NCI-H1694 (cell line): ENCODE measurements at places on chromosomes 3 and 15.
A peak's percentile ranks its signal among the peaks of the same experiment; 100 is the strongest.

- DNase-seq, result no peak
Observed at GRCh38 chr15:29252234-29252633, 17.4 kb downstream of the NSMCE3 start.

- DNase-seq, result no peak
Observed at GRCh38 chr15:51825698-51826097, 3.8 kb upstream of the TMOD3 start.

GRCh38 chr3:101813817-101814440 lies 34.9 kb downstream of the NXPE3 start:
- peak; percentile 5 for DNase-seq

DNA sequence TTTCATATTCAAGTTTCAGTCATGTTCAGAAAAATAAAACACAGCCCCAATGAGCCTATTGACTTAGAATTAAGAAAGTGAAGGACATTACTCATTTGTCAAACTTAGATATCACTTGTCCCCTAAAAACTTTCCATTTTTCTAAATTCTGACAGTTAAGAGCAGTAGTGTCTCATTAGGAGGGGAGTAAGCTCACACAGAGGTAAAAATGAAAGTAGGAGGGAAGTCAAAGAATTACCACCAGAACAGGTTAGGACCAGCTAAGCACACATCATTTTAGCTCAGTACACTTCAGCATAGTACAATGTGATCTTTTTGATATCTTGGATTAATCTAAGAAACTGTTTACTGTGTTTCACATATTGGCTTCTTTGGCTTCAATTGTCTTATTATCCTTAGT lies 64.3 kb downstream of the OSTN start:
- DNase-seq, result no peak

DNA sequence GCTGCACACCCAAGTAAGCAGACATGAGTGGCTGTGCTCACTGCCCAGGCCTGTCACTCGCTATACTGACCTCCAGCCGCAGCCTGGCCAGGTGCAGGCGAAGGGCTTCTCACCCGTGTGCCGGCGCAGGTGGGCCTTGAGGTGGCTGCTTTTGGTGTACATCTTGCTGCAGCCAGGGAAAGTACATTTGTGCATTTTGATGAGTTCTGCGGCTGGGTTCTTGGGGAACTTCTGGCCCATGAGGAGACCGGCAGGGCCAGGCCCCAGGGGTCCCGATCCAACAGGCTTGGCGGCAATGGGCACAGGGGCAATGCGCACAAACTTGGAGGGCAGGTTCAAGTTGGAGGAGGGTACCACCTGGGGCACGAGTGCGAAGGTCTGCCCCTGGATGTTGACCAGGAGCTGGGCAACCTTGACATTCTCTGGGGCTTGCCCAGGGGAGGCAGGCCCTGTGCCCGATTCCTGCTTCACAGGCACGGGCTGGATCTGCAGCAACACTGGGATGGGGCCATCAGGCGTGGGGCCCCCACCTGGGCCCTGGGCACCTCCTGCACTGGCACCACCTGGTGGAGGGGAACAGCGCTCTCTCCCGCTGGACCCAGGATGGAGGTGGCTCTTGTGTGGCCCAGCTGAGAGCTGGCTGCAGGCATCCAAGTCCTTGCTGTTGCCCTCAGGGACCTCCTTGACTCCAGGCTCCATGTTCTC lies 5.3 kb downstream of the KLF15 start:
- no peak for DNase-seq

DNA sequence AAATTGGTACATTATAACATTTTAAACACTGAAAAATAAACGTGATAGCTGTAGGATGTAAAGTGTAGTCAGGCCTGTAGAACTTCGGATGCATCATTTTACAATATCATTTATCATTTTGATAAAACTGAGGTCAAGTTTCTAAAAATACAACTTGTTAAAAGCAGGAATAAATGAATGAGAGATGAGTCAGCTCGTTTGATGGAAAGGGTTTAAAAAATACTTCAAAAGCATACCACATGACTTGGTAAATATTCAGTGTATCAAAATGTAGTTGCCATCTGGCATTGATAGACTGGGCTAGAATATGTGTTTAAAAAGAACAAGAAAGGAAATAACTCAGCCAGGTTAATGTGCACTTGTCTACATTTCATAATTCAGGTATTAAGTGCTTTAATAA lies 357.0 kb downstream of the TIGIT start:
- DNase-seq, result no peak

- peak; percentile 52 for DNase-seq
Observed at GRCh38 chr3:194472290-194472920, 14.4 kb downstream of the ATP13A3 start.

DNA sequence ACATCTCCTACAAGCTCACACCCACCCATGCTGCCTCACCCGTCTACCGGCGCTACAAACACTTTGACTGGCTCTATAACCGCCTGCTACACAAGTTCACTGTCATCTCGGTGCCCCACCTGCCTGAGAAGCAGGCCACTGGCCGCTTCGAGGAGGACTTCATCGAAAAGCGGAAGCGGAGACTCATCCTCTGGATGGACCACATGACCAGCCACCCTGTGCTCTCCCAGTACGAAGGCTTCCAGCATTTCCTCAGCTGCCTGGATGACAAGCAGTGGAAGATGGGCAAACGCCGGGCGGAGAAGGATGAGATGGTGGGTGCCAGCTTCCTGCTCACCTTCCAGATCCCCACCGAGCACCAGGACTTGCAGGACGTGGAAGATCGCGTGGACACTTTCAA lies 2.1 kb downstream of the SNX33 start:
- no peak for DNase-seq

GRCh38 chr3:46489381-46489780 lies 8.4 kb upstream of the RTP3 start:
- DNase-seq, result no peak

DNA sequence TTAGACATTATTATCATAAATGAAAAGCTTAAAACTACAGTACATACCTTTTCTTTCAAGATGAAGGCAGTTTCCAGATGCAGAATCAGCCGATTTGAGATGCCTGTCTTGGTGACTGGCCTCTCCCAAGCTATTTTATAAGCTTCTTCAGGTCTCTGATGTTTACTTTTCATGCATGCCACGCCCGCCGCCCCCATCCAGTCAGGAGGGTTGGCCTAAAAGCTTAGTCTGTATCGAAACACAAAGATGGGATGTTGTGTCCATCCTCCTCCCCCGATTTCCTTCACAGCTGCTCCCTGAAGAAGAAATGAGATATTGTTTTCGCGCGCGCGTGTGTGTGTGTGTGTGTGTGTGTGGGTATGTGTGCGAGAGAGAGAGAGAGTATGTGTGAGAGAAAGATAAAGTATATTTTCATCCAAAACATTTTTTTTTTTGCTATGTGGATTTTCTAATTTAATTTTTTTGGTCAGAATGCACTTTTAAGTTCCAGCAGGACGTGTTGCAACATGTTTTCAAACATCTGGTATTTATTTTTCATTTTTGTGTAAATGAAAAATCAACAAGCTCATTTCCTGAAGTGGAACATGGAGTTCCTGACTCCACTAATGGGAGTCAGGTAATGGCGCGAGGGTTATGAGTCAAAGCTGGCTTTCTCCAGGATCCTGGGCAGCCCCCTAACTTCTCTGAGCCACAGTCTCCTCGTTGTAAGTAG lies at the start of gene APOD:
Gene APOD, minus strand, starts transcription at position 110 of the 712 bp plus-strand sequence. CDS start 4,479 bp downstream, outside the sequence.
- no peak for DNase-seq

DNA sequence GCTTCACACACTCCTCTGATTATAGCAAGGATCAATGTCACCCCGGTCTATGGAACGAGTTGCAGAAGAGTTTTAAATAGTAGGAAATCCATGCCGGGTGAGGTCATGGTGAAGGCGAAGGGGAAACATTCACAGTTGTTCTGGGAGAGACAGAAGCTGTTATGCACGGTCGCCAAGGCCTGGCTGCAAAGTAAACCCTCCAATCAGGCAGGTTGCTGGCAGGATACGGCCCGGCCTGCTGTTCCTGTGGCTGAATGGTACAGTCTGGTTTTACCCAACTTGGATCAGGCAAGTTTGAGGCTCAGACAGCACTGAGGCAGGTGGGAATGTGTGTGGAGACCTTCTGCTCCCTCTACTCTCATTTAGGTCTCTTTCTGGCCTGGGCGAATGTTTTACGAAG lies 45.3 kb upstream of the ATP2B2 start:
- DNase-seq, result no peak

DNA sequence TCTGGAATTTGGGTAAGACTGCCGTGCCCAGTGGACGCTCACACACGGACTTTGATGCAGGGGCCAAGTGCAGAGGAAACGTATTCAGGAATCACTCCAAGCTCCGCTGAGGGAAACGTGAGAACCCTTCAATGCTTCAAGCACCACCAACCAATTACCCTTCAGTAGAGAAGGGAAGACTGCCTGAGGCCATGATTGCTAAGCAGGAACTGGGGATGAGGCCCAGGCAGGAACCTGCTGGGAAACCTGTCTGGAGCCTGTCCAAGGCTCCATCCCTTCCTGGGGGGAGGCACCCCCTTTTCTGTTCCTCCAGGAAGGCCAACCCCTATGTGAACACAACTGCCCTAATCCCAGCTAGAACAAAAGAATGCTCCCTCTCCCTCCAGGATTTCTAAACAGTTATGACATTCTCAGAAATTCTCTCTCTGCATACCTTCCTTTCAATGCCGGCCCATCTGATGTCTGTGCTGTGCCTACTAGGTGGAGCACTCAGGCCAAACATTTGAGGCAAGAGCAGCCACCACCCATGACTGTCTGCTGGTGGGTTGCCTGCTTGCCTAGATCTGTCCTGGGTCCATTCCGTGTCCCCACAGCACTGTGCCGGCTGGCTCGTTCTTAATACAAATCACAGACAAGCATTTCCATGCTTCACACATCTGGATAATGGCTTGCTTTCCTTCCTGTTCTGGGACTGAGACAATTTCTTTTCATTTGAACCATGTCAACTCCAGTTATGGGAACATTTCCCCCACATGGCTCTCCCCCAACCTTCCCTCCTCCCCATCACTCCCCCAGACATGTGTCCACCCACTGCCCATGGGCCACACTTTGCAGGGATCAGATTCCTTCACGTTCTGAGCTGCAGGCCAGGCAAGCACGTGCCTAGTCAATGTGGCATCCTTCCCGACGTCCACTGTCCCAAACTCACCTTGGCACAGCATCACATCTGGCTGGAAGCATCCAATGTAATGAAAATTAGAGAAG lies 149.4 kb downstream of the ADAMTS17 start:
- DNase-seq, result no peak

DNA sequence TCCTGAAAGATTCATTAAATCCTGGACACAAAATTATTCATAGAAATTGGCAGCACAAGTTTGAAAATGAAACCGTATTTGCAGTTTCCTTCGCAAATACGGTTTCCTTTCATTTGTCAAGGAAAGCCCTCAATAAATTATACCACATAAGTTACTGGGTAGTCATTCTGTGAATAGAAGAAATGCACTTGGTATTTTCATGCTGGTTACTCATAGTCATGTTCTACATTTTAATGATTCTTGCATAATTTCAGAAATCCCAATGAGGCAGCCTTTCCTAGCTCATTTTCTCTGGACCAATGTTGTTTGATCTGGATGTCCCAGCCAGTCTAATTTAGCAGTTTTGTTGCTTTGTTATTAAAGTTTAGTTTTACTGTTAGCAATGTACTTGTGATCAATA lies 43.2 kb downstream of the MINAR1 start:
- no peak for DNase-seq

DNA sequence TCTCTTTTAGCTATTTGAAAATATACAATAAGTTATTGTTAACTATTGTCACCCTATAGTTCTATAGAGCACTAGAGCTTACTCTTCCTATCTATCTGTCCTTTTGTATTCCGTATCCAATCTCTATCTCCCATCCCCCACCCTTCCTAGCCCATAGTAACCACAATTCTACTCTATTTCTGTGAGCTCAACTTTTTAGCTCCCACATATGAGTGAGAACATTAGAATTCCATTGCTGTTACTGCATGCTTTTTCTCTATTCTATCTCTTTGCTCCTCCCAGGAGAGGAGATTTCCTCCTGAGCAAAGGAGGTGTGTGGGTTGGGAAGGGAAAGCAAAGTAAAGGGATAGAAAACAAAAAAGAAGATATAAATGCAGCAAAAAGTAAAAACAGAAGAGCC lies 105.6 kb upstream of the SLC4A7 start:
- DNase-seq, result no peak

DNA sequence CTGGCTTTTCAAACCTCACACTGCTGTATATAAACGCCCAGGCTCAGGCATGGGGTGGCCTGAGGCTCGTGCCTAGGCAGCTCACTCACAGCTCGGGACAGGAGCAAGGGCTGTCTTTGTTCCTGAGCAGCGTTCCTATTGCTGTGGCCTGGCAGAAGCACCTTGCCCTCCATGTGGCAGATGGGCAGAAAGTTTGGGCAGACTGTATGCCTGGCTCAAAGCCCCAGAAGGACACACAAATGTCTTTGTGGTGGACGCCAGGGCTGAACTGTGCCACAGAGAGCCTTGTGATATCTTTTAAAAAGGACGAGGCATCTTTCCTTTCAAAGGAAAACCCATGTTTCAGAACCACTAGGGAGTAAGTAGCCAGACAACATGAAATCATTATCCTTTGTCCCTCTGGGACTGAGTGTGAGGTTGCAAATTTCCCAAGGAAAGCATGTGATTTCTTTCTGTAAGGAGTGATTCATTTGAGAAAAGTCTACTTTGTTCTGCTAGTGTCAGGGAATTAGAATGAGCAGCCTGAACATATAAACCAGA lies 29.3 kb upstream of the UBE2E1 start:
- no peak for DNase-seq

DNA sequence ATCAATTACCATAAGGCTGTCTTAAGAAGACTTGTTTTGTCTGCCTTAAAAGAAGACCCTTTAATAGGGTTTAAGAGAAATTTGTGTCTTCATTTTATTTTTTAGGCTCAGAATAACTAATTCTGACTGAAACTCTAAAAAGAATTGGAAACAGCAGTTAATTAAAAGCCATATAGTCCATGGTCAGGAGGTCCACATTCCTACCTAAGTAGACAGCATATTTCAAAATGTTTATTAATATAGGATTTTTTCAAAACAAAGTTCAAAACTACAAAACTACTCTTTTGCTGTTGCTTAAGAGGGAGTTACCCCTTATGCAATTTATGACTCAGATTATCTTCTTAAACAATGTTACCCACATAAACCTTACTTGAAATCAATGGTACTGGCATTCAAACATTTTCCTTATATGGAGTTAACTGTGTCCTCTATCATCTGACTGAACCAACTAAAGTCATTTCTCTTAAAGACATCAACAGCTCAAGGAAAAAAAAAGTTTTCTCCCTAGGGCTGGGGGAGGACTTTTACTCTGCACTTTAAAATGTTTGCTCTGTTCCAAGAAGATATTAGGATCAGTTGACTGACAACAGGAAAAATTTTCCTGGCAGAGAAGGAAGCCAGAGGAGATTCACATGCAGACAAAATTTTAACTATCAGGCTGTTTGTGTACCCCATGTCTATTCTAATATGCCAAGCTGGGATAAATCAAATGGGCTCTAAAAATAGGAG lies 56.8 kb upstream of the NANOGP8 start:
- no peak for DNase-seq

- no peak for DNase-seq
Observed at GRCh38 chr3:134291319-134292254, 40.9 kb upstream of the RYK start.

GRCh38 chr3:56878074-56878473 lies 76.3 kb upstream of the ARHGEF3 start:
- DNase-seq, result no peak

DNA sequence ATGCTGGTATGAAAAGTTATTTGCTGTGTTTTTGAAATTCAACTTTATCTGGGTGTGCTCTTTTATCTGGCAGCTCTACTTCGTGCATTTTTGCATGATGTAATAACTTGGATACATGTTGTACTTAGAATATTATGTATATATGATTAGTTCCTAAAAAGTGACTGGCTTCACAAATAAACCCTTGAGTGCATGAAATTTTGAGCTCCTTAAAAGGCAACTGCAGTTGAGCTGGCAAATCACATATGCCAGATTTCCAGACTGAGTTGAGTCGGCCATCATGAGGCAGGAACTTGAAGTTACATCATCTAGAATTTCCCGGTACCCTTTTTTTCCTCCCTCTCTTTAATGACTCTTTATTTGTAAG lies 162.5 kb downstream of the FNDC3B start:
- no peak for DNase-seq
